Left ventricle myocardium inferior (tissue), 1 donor: ENCODE measurements at places on chromosomes 1 and 21. TPM values are rescaled to one million over a fixed set of nuclear protein-coding genes. Genes with fewer than 3 reads are reported as not detected.

DNA sequence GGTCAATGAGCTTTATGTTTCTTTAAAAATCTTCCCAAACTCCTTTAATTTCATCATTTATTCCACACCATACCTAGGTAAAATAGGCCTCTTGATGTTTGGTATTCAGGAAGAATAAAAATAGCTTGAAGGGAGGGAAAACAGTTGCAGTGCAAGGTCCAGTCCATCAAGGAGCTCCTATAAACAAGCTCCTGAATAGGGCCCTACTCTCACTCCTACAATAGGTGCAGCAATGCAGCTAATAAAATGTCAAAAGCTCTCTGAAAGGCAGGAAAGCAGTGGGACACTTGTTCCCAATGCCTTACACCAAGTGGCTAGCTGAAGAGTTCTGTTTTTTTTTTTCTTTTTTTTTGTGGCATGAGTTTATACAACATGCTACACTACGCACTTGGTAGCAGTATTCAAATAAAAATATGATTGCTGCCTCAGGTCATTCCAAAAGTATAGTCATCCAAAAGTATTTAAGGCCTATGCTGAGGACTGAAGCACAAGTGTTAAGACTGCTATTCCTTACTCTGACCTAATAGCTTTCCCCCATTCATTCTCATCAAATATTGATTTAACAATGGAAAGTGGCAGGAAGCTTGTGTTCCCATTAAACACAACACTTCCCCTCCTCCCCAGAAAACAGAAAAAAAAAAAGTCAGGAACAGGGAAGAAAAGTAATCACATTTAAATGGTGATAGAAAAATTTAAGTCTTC, 9.8 kb downstream of the TEX38 start:
- DNase-seq: no peak

- no peak for DNase-seq
Observed at GRCh38 chr1:231591466-231591865, 35.1 kb upstream of the DISC1 start.

Gene MR1
- 4.8 TPM for total RNA-seq

Gene TENT5C
- 14.9 TPM for total RNA-seq

DNA sequence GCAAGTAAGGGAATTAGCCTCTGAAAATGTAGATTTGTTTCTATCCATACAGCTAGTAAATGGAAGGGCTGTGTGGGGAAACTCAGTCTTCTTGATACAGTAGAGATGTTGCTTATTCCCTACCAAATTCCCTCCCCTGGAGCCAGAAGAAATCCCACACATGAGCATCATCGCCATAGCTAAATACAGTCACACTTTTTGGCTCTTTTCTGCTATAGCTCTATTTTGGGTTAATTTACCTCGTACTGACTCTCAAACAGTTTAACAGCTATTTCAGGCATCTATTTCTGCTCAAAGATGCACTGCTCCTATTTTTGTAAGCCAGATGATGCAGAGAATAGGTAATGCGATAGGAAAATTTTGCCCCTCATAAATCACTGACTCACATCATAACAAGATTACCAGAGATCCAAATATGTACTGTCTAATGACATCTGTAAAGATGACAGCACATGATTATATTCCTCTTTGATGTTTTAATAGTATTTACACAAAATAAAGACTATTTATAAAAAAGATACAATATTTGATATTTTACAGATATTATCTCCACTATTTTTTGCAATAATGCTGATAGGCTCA, 58.6 kb downstream of the XCL1 start:
- DNase-seq: no peak

DNA sequence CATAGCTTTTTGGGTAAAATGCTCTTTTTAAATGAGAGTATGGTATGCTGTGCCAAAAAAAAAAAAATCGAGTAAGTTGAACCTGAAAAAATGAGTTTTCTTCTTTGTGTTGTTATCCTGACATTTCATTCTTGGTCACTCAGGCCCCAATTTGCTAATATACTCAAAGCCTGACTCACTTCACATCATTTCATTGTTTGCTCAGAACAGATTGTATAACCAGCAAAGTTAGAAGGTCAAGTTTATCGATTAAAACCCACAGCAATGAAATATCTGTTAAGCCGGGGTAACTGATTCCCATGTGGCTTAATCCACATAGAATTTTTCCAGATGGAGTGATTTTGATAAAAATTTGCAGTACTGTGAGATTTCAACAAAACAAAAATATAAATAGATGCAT, 363.7 kb downstream of the NEGR1 start:
- DNase-seq: no peak
